ENCODE measurements at places on chromosomes 1 and 21. TPM values are rescaled to one million over a fixed set of nuclear protein-coding genes. Genes with fewer than 3 reads are reported as not detected.

ABCA4 gene
- 0.25 TPM for total RNA-seq

DEPDC1 gene
- total RNA-seq, result 2.0 TPM

TRIM58 gene
- total RNA-seq, result 5.7 TPM

ATXN7L2 gene
- 4.2 TPM for total RNA-seq

CHODL gene
- total RNA-seq, result 2.0 TPM

BRDT gene
- total RNA-seq, result not detected
